ENCODE measurements at places on chromosomes 11 and 22.

- no peak for DNase-seq
These were observed 1.3 kb downstream of the NTM start for GRCh38 chr11:131371791-131372104.

DNA sequence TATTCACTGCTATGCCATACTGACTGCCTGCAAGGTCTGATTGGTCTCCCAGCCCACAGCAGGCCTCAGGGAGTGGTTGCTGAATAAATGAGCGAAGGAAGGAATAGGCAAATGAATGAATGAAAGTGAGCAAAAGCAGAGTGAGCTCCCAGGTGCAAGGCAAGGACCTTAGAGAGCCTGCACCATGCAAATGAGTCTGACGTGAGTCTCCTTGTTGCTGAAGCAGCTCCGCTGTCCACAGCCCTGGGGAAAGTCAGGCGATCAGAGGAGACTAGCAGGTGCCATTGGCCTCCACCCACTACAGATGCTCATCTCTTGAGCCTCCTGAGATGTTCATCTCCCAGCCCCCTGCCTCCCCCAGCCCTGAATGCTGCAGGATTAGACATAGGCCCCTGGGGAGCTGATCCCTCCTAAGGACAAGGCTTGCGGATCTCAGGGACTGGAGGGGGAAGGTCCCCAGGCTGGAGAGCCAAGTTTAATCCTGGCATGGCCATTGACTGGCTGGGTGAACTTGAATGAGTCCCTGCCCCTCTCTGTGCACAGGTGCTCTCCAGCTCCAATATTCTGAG lies 22.1 kb downstream of the GDPD5 start:
- DNase-seq, result no peak

DNA sequence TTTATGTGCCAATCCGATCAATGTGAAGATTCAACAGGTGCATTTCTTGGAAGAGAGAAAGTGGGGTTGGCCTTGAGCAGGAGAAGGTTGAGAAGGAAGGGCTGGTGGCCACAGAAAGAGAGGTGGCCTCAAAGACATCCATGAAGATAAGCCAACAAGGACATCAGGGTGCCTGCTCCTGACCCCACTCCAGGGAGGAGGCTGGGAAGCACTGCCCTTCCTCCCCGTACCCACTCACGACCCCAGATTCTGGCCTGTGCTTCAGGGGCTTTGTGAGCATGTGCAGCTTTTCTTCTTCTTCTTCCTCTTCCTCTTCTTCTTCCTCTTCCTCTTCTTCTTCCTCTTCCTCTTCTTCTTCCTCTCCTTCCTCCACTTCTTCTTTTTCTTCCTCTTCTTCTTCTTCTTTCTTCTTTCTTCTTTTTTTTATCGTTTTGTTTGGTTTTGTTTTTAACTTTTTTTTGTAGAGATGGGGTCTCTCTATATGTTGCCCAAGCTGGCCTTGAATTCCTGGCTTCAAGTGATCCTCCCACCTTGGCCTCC lies 30.3 kb downstream of the DKK3 start:
- no peak for DNase-seq

- no peak for DNase-seq
These were observed 2.5 kb downstream of the SELENOM start for GRCh38 chr22:31104869-31105268.

DNA sequence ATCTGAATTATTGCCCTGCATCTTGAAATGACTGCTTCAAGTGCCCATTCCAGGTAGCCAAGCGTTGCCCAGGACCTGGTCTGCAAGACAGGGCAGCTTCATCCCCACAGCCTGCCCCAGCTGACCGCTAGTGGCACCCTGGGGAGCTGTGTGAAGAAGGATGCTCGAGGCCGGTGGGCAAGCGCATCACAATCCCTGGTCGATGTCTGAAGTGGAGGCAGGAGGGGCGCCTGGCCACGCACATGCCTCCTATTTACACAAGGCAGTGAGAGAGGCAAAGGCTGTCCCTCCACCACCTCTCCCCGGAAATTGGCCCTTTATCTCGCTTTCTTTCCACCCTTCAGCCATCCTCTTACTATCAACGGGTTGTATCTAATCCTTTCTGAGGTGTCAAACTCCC lies 28.1 kb upstream of the PHF21A start:
- DNase-seq, result no peak

- DNase-seq, result no peak
These were observed 7.1 kb upstream of the VWA5A start for GRCh38 chr11:124108156-124108555.

DNA sequence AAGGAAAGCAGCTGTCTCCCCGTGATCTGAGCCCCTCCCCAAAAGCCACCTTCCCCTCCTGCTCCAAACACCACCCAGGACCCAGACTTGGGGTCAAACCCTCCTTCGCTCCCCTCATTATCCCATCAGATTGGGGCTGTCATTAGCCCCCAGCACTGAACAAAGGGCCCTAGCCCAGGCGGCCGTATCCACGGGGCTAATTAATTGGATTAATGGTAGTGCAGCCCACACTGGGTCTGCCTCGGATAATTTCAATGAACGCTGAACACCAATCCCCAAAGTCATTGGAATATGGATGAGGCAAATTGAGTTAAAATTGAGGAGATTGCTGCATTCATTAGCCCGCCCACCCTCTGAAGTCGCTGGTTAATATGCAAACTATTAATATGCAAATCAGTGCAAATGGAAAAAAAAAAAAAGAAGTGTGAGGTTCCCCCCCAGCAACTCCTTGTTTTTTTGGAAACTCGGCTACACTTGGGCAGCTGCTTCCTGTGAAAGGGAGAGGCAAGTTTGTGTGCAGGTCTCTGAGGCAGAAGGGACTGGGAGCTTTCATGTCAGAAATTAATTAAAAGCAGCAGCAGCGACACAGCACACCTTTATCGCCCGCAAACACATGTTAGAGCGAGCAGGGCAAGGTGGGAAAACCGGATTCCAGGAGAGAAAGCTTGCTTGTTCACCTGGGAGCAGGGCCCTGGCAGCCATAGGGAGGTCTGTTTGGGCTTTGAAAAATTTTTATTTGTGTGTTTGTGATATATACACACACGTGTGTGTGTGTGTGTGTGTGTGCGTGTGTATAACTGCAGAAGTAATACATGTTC lies 517.8 kb downstream of the MIAT start:
- DNase-seq, result no peak

- no peak for DNase-seq
These were observed 430.9 kb downstream of the BRD1 start for GRCh38 chr22:49396817-49397216.

- no peak for DNase-seq
These were observed 37.7 kb downstream of the NF2 start for GRCh38 chr22:29641042-29641699.

DNA sequence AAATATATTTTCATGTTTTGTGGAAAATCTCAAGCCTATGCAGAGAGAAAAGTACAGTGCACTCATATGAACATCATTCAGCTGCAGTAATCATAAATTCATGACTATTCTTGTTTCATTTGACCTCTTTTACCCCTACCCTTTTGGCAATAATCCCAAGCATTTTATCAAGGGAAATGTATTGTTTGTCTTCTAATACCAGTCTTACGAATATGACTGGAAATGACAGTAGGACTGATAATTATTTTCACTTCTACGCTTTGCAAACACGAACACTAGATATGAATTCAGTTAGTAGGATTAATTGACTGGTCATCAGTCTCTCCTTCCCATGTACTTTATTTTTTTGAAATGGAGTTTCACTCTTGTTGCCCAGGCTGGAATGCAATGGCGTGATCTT lies 90.3 kb downstream of the MTMR3 start:
- no peak for DNase-seq

- DNase-seq, result no peak
These were observed 1035.8 kb downstream of the TBC1D22A start for GRCh38 chr22:47798229-47798628.

DNA sequence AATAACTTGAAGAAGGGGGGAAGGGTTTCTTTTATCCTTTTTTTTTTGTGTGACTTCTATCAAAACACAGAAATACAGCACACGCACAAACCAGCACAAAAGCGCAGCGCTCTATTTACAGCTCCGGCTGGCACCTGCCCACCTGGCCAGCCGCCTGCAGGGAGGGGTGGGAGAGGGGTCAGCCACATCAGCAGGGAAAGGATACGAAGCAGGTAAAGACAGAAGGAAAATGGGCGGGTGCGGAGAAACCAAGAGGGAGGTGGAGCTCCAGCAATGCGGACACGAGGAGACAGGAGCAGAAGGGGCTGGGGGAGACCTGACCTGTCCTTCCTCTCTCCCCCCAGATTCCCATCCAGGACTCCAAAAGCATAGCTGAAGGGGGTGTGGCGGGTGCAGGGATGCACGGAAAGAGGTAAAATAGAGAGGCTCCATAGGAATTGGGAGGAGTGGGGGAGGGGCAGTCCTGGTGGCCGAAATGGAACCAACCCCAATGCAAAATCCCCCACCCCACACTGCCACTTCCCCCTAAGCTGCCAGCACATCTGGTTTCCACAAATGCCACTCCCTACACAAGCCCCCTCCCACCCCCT lies 14.1 kb downstream of the CXCR5 start:
- DNase-seq, result no peak
